ENCODE measurements at places on chromosomes 6 and 20.

- DNase-seq = no peak
Measured at GRCh38 chr6:82488403-82488802, 124.8 kb downstream of the TPBG start.

DNA sequence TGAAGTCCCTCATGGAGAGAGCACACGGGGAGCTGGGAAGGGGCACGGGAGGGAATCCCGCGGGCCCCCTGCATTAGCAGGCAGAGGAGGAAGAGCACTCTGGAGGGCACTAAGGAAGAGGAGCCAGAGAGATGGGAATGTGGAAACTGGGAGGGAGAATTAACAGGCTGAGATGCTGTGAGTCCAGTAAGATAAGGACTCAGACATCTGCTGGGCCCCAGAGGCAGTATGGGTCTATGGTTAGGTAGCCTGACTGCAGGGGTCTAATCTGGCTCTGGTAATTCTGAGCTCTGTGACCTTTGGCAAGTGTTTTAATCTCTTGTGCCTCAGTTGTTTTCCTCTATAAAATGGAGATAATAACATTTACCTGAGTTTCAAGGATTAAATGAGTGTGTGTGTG lies 15.7 kb upstream of the SRSF3 start:
- no peak for DNase-seq

DNA sequence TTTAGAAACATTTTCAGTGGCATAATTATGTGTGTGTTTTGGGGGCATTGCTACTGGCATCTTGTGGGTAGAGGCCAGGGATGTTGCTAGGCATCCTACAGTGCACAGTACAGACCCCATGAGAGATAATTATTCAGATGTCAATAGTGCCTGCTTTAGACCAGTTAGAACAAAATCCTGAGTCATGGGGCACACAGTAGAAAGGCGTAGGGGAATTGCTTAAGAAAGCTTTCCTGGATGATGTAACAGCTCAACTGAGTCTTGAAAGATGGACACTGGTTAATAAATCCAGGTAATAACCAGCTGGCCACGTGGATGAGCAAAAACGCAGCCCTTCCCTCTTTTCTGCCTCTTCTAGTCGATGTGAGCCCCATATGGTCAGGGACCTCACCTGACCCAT lies 51.1 kb downstream of the KCNB1 start:
- DNase-seq = no peak

DNA sequence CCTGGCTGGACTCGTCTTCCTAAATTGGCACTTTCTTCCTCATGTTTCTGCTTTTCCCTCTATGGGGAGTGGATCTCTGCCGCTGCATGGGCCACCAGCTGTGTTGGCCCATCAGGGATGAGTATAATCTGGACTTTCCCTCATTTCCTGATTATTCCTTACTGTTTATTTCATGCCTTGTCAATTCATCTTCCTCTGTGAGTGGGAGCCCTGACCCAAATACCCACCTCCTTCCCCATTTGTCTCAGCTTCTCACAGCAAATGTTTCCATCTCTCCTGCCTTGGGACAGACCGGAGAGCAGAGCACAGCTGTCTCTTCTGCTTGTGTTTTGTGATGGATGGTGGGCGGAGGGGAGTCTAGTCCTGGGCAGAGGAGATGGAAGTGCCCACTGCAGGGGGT lies 212.7 kb downstream of the UST start:
- no peak for DNase-seq

DNA sequence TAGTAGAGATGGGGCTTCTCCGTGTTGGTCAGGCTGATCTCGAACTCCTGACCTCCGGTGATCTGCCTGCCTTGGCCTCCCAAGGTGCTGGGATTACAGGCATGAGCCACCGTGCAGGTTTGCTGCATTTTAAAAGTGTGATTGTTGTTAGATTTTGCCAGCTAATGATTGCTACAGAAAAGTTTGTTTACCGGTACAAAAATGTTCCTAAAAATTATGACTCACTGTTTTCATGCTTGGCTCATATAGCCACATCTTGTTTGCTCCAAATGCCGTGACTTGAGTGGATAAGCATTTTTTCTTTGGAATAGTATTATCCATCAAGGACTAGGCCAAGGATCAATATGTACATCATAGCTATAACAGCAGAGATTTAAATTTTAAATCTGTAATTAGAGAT lies 24.3 kb downstream of the LRRN4 start:
- no peak for DNase-seq

GRCh38 chr20:58026361-58026760 lies 202.1 kb downstream of the ANKRD60 start:
- no peak for DNase-seq

- DNase-seq = no peak
Measured at GRCh38 chr6:91317247-91317835, 730.5 kb upstream of the MAP3K7 start.

DNA sequence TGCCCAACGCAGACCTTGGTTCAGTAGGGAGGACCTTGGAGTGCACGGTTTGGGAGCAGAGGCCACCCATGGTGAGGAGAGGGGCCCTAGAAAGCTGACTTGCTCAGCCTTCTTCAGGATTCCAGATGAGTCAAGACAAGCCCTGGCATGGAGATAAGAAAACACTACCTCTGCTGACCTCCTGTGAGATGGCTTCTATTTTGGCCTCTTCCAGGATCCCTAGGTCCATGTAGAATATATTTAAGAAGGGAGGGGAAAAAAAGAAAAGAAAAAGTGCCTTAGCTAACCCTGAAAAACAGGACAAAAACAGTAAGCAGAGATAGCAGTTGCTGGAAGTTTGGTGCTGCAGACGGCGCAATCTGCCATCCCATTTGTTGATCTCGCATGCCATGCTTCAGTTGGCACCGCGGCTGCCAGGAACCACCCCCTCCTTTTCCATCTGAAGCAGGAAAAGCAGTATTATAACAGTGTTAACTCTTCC lies 100.0 kb downstream of the ARMC2 start:
- peak; percentile 14 for DNase-seq

DNA sequence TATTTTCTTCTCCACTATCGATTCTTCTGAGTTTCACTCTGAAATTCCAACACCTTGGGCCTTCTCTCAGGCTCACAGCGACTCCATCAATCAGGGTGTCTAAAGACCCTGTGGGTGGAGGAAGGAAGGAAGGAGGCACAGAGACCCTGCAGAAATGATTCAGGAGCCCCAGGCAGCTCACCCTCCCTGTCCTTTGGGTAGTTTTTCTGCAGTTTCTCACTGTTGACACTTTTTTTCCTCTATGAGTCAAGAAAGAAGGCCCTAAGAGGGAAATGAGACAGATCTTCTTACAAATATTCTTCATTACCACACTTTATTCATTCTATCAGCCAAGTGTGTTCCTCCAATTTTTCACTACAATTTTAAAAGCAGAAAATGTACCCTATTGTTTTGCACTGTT lies 34.2 kb upstream of the TBXT start:
- no peak for DNase-seq

DNA sequence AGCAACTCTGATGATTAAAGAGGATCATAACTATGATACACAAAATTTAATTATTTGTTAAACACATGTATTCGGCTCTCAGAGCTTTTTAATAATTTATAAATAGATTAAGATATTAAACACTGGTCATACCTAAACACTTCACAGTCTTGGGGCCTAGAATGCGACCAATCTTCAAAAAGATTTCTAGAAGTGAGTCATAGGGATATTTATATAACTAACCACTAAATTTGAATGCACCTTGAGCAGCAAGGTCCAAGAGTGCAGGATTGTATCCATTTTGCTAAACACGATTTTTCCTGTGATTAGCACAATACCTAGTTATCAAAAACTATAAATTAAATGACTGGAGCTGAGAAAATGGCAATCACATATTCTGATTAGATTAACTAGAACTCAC lies 709.3 kb downstream of the EPHA7 start:
- no peak for DNase-seq

DNA sequence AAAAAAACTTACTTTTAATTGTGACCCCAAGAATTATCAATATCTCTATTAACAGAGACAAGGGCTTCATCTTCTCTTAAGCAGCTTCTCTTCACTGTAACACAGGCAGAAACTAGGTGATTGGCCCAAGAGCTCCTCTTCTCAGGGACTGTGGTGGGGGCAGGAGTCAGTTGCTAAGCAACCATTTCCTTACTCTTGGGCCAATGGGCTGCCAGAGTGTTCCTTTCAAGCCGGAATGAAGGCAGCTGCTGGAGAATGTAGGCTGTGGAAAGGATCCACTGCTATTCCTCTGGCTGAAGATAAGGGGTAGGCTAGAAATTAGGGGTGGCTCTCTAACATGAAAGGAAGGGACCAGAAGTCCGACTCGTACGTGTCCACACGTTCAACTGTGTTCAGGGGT lies at the start of gene SEL1L2:
TSS of gene SEL1L2 (minus strand) at position 150 of the 400 bp plus-strand sequence. CDS start at position 70, 80 bp downstream.
- no peak for DNase-seq

GRCh38 chr6:13296536-13296997 lies 31.8 kb downstream of the TBC1D7 start:
- no peak for DNase-seq

DNA sequence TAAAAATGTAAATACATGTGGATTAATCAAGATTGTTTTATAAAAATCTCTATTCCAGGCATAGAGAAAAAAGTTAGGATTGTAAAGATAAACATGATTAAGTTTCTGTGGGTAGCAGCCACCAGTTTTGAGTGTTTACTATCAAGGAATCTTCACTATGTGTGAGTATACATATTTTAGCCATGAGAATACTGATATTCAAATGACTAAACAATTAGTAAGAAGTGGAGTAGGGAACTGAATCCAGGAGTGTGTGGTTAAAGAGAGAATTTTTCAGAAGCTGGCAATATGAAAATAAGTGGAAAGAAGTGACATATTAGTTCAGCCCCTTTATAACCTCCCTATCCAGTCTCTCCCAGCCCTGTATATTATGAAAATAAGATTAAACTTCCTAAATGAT lies 10.3 kb downstream of the ELOVL2 start:
- DNase-seq = peak; percentile 35

DNA sequence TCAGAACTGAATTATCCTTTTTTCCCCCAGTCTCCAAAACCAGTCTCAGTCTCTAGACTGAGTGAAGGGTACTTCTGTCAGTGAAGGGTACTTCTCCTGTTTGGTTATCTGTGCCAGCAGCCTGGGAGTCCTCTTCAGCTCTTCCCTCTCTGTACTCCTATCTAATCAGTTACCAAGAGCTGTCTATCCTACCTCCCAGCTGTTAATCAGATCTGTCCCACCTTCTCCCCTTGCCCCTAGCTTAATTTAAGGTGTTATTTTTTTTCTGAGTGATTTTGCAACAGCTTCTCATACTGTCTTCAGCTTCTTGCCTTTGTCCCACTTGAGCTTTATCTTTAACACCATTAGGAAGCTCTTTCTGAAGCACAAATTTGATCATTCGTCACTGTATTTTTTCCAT lies 491.9 kb upstream of the SOX4 start:
- no peak for DNase-seq

GRCh38 chr20:57698116-57698866 lies 11.5 kb downstream of the PMEPA1 start:
- peak; percentile 98 for DNase-seq

GRCh38 chr6:28209753-28210535 lies 15.1 kb upstream of the ZSCAN9 start:
- DNase-seq = no peak

All from brain microvascular endothelial cell (primary cell).